Posterior vena cava (tissue), 2 donors: ENCODE measurements at places on chromosomes 13 and 19. TPM values are rescaled to one million over a fixed set of nuclear protein-coding genes. Genes with fewer than 3 reads are reported as not detected.

Gene SIGLEC8
- 0.19 TPM for total RNA-seq

Gene CACNG8
- 0.09 TPM for total RNA-seq

Gene PLVAP
- 181 TPM for total RNA-seq

Gene ZNF790
- total RNA-seq, result 7.1 TPM

Gene PSG7
- not detected for total RNA-seq

Gene ETHE1
- total RNA-seq, result 27.9 TPM

Gene CFAP97D2
- total RNA-seq, result not detected

GRCh38 chr19:10648360-10648759 lies 5.8 kb upstream of the ILF3 start:
- DNase-seq, result no peak

- no peak for DNase-seq
Observed at GRCh38 chr13:34361560-34361959, 543.6 kb downstream of the RFC3 start.

GRCh38 chr13:44421853-44422525 lies 48.4 kb downstream of the SERP2 start:
- DNase-seq, result no peak

DNA sequence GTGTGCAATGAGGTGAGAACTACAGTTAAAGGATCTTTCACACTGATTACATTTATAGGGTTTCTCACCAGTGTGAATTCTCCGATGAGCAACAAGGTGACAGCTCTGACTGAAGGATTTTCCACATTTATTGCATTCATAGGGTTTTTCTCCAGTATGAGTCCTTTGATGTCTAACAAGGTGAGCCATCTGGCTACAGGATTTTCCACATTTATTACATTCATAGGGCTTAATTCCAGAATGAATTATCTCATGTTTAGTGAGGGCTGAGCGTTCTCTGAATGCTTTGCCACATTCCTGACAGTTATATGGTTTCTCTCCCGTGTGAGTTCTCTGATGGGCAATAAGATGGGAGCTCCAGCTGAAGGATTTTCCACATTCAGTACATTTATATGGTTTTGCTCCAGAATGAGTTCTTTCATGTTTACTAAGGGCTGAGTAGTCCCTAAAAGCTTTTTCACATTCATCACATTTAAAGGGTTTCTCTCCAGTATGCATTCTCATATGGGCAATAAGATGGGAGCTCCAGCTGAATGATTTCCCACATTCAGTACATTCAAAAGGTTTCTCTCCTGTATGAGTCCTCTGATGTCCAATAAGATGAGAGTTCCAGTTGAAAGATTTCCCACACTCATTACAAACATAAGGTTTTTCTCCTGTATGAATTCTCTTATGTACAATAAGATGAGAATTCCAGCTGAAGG lies 4.4 kb upstream of the C19orf18 start:
- no peak for DNase-seq

DNA sequence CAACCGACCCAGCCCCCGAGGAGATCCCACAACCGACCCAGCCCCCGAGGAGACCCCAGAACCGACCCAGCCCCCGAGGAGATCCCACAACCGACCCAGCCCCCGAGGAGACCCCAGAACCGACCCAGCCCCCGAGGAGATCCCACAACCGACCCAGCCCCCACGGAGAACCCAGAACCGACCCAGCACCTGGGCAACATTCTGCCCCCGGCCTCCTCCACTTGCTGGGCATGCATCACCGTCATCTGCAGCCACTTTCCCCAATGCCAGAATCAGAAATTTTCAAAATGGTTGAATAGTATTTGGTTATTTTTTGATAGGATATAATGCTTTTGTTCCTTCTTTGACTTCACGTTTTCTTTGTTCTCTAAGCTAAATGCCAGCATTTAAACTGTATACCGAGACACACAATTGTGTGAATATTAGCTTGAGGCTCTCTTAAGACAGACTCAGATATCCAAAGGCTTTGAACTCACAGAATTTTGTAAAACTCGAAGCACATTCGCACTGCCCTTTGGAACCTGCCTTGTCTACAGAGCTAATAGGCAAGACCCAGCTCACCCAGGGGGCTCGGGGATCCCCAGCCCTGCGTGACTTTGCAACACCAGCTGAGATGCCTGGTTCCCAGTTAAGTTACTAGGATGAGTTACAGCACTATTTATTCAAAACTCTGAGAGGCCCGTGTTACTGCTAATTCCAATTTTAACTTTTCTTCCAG lies 15.5 kb upstream of the RASA3 start:
- peak; percentile 52 for DNase-seq

GRCh38 chr19:58181902-58182576 lies 822 bp upstream of the ZNF274 start:
- no peak for DNase-seq

- no peak for DNase-seq
Observed at GRCh38 chr19:42048992-42049391, 21.0 kb downstream of the GRIK5 start.

DNA sequence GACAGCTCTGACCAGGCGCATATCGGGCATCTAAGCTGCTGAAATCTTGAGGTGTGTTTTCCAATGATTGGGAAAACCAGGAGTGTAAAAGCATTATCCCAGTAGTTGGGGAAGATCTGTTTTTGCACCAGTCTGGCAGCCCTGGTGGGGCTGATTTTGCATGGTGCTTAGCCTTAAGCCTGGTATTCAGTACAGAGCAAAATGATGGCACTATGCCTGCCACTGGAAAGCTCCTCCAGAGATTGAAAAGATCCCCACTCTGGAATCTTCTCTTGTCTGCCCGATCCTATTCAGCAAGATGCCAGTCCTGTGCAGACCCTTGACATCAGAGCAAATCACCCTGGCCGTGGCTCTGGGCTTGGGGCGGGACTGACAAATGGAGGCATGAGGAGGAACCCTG lies 44.7 kb upstream of the SIAH3 start:
- DNase-seq, result no peak

DNA sequence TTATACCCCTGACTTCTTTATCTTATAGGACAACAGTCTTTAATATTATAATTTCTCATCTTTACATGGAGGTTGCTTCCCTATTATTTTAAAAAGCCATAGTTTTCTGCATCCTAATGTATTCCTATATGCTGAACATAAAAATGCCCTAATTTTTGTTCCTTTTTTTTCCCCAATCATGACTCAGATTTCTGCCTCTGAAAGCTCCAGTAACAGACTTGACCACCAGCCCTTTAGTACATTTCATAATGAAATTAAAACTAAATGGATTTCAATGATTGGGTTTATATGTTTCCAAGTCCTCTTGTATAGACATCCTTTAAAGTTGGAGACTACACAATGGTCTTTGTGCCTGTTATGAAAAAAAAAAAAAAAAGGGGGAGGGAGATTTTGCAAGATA lies 712.5 kb downstream of the DIAPH3 start:
- DNase-seq, result no peak

- DNase-seq, result no peak
Observed at GRCh38 chr13:75836441-75836840, 200.3 kb downstream of the LMO7 start.

DNA sequence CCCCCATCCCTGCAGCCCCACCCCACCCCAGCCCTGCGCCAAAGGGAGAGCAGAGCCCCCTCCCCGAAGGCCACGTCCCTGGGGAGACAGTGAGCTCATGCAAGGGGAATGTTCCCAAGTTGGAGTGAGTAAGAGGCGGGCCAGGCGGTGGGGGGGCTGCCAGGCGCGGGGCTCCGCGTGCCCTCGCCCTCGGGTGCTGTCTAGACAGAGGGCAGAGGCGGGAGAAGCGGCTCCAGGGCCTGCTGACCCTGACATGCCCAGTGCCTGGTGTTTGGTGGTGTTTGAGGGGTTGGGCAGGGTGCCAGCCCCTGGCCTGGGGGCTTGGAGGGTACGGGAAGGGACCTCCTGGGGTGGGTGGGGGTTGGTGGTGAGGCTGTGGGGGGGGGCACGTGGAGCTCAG lies 1.0 kb downstream of the FSTL3 start:
- peak; percentile 94 for DNase-seq

- no peak for DNase-seq
Observed at GRCh38 chr19:531753-532560, at the start of gene CDC34. CDC34 (plus strand) TSS chr19:531760; CDS start chr19:531932, 172 bp downstream.

GRCh38 chr19:54062643-54063042 lies 1.1 kb downstream of the VSTM1 start:
- DNase-seq, result no peak

GRCh38 chr13:90365130-90365529 lies 982.4 kb upstream of the MIR17HG start:
- no peak for DNase-seq

- DNase-seq, result no peak
Observed at GRCh38 chr19:53927739-53928138, 18.7 kb downstream of the CACNG7 start.

DNA sequence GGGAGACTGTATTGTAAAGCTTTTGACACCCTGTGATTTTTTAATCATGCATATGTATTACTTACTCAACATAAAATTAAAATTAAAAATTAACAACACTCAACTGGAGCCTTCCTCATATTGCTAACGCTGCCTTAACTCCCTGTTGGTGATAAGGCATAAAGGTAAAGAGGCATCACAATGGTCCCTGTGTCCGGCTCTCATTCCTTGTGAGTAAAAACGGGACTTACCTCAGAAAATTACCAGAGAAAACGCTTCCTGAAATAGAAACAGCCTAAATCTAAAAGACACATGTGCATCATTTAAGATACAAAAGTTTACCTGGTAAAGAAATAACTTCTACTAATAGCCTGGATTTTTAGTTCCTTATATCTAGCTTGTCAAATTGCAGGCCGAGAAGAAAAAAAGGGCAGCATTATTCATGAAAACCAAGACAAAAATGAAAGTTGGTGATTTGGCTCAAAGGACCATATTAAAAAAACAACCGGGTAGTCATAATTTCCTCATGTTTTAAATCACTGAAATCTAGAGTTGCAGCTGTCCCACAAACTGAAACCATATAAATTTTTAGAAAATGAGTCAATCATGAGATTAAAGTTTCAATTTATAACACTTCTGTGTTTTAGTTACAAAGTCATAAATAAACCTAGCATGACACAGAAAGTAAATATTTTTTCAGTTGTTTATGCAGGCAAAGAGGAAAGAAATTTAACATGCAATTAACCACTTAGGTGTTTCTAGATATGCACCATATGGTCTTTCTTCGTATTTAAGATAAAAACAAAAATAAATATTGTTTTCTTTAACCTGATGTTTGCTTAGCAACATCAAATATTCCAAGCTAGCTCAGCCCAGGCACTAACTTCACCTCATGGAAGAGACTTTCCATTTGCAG lies 94.7 kb downstream of the MIPEP start:
- no peak for DNase-seq

- no peak for DNase-seq
Observed at GRCh38 chr13:96179309-96179708, 89.4 kb downstream of the HS6ST3 start.

DNA sequence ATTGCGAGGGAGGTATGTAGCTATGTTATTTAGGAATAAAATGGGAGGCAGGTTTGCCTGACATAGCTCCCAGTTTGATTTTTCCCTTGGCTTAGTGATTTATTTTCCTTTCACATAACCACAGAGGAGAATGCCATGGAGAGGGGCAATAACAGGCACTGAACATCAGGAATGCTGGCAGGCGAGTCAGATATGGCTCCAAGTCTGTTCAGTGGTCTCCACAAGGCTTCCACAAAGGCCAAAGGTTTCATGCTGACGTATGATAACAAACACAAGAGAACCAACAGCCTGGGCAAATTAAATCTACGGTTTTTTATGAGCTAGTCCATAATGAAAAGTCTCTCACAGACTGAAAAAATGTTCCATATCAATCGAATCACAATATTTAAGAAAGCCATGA lies 66.7 kb downstream of the SUCLA2 start:
- no peak for DNase-seq

DNA sequence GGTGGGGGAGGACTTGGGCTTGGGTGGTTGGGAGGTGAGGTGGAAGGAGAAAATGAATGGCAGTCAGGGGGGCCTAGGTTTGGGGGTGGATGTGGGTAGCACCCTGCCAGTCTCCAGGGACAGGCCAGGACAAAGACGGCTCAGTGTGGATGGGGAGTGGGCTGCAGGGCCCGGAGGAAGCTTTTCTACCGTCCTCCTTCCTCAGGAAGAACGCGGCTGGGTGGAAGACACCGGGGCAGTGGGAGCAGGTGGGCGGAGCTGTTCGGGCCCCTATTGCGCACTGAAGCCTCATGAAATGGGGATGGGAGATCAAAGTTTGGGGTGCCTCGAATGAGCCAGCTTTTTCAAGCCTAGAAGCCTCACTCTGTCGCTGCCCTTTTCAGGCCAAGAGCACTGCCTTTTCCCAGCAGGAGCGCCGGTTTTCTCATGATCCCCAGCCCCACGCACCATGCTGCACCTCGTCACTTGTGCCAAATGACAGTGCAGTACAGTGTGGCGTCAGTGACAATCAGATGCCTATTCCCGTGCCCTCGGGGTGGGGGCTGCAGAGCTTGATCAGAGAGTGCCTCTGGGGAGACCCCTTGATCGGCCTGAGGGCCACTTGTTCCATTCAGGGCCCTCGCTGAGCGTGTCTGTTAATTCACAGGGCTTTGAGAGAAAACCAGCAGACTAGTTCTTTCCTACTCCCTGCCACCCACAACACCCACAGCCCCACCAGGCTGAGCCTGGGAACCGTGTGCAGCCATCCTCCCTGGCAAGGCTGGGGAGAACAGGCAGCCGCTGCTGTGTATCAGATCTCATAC lies 1.5 kb downstream of the CALM3 start:
- DNase-seq, result peak; percentile 76

- no peak for DNase-seq
Observed at GRCh38 chr19:34560229-34560628, 78.7 kb downstream of the WTIP start.

GRCh38 chr13:43397111-43397510 lies 373.7 kb downstream of the DNAJC15 start:
- no peak for DNase-seq

- DNase-seq, result no peak
Observed at GRCh38 chr19:31002518-31003244, 346.6 kb downstream of the TSHZ3 start.

GRCh38 chr19:1066748-1067340 lies at the start of gene ARHGAP45:
ARHGAP45 (plus strand) TSS chr19:1067167; CDS start chr19:1067406, 239 bp downstream.
- no peak for DNase-seq
